AG04450 (cell line): ENCODE measurements at places on chromosomes 5 and 9. TPM values are rescaled to one million over a fixed set of nuclear protein-coding genes. Genes with fewer than 3 reads are reported as not detected.

Gene OTP
- polyA plus RNA-seq, result not detected in 2 replicates

Gene RANBP17
- polyA plus RNA-seq, result 11.6 and 12.9 TPM in 2 replicates

Gene PHF24
- polyA plus RNA-seq, result not detected in 2 replicates

Gene LCN15
- polyA plus RNA-seq, result not detected in 2 replicates

Gene PLAC8L1
- polyA plus RNA-seq, result 0.15 TPM in 1 of 2 replicates, not detected in the other

Gene ZNG1F
- polyA plus RNA-seq, result 4.6 and 7.6 TPM in 2 replicates

Gene C5orf58
- not detected in 2 replicates for polyA plus RNA-seq

Gene TRIM7
- 0.66 and 1.1 TPM in 2 replicates for polyA plus RNA-seq

Gene FOXD4L3
- not detected in 2 replicates for polyA plus RNA-seq

Gene TMEM252
- polyA plus RNA-seq, result not detected in 2 replicates
